ENCODE measurements at places on chromosomes 13 and 19. TPM values are rescaled to one million over a fixed set of nuclear protein-coding genes. Genes with fewer than 3 reads are reported as not detected.

The ZNF567 gene
- total RNA-seq = 7.3 TPM

The UGGT2 gene
- total RNA-seq = 27.3 TPM

The ZNF582 gene
- total RNA-seq = 2.8 TPM

The CGB8 gene
- not detected for total RNA-seq

The EBI3 gene
- total RNA-seq = not detected

The RPS19 gene
- total RNA-seq = 2,153 TPM

The LILRB5 gene
- total RNA-seq = not detected

The CFD gene
- total RNA-seq = 0.50 TPM

The ZNF700 gene
- total RNA-seq = 10.4 TPM

The NLRP9 gene
- total RNA-seq = not detected

The ZNF442 gene
- total RNA-seq = 2.5 TPM

The SLC10A2 gene
- not detected for total RNA-seq

The FSD1 gene
- 0.50 TPM for total RNA-seq

The ZNF585A gene
- total RNA-seq = 17.1 TPM

The ATP4B gene
- not detected for total RNA-seq

Data from mammary epithelial cell (primary cell).